ENCODE measurements at places on chromosomes 16 and 17.

- DNase-seq, result no peak
These were observed 13.9 kb upstream of the KRTAP17-1 start for GRCh38 chr17:41329279-41329948.

GRCh38 chr17:22599322-22599721, 907.0 kb downstream of the KCNJ18 start:
- DNase-seq, result no peak

DNA sequence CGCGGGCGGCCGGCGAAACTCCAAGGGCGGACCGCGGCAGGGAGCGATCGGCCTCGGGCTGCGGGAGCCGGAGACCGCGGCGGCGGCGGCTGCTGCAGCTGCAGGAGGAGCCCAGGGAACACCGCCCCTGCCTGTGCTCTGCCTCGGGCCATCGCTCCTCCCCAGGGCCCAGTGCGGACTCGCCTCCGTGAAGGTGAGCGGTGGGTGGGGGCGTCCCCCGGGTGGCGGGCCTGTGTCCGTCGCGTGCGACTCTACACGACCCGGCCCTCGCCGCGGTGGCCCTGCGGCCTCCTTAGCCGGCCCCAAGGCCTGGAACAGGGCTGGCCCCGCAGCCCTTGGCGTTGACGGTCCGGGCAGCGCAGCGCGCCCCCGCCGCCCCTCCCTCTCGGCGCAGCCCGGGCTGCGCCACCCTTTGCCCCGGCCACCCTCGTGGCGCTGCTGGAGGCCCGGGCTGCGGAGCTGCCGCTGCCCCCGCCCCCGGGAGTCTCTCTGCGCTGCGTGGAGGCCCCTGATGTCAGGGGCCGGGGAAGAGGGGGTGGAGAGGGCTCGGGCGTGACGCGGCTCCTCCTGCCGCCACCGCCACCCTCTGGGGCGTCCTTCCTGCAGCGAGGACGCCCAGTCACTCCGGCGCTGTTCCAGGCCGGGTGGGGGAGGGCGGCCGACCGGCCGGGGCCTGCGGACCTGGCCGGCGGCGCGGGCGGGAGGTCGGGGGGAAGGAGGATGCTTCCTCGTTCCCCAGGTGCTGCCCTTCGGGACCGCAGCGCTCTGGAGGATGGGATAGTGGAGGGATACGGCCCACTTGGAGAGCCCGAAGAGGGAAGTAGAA, 485 bp downstream of the DYNLL2 start:
- peak; percentile 63 for DNase-seq

DNA sequence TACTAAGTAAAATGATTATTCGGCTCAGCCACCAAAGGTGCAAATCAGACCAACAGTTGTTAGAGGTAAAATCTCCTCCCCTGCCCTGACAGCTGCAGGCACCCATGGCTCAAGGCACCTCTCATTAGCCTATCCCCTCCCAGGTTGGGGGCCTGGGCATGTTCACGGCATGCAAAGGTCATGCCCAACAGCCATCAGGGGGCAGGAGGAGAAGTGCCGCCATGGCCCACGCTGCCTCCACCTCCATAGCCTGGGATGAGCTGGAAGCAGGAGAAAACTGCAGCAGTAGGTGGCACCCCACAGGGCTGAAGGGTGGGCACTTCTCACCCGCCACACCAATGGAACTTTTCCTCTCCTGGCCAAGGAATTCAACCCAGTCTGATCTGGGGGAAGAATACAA, 146.4 kb upstream of the COX10 start:
- no peak for DNase-seq

- no peak for DNase-seq
These were observed 4.0 kb downstream of the PRSS54 start for GRCh38 chr16:58290861-58291260.

DNA sequence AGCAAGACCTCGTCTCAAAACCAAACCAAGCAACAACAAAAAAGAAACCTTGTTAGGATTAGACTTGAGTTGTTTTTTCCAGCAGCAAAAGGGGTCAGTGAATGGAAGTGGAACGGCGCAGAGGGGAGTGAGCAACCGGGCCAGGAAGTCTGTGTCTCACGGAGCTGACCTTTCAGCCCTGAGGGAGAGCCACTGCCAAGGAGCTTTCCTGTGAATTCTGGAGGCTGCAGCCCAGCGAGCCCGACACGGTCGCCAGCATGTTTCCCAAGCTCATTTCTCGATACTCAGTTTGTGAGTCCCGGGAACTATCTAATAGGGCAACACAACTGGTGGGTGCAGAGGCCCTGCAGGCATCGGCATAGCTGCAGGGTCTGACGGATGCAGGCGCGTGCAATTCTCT, 19.6 kb downstream of the TELO2 start:
- DNase-seq, result no peak

DNA sequence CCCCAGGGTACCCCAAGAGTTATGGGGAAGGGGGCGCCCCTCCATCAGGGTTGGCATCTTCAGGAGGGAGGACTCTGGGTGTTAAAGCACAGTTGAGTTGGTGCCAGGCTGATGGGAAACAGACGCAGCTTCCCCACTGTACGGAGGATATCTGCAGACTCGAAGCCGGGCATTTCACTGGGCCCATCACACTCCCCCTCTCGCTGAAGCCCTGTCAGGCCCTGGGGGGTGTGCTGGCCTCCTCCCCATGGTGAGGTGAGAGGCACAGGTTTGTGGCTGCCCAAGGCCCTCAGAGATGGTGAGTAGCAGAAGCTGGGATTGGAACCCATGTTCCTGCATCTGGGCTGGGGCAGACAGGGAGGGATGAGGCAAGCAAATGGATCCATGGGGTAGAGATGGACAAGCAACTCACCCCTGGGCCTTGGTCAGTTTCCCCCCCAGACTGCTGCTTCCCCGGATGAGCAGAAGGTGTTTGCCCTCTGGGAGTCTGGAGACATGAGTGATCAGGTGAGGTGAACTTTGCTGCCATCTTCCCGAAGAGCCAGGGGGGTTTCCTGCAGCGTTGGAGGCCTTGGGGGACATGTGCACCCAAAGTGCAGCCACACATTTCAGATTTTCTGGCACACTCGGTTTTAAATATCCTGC, 31.0 kb downstream of the POLR3E start:
- no peak for DNase-seq
